Iris pigment epithelial cell (primary cell): ENCODE measurements at places on chromosomes 3 and 15.

DNA sequence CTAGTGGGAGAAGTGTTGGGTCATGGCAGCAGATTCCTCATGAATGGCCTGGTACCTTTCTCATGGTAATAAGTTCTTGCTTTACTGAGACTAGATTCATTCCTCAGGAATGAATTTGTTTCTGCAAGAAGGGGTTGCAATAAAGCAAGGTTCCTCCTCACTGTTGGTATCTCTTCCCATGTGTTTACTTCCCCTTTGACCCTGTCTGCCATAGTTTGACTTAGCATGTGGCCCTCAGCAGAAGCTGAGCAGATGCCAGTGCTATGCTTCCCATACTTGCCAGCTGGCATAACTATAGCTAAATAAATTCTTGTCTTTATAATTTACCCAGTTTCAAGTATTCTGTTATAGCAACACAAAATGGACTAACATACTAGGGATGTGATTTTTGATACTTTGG lies 163.6 kb upstream of the COL8A1 start:
- peak; percentile 32 for DNase-seq

- peak; percentile 18 for DNase-seq
These were observed 2.0 kb downstream of the MST1R start for GRCh38 chr3:49901366-49902339.

DNA sequence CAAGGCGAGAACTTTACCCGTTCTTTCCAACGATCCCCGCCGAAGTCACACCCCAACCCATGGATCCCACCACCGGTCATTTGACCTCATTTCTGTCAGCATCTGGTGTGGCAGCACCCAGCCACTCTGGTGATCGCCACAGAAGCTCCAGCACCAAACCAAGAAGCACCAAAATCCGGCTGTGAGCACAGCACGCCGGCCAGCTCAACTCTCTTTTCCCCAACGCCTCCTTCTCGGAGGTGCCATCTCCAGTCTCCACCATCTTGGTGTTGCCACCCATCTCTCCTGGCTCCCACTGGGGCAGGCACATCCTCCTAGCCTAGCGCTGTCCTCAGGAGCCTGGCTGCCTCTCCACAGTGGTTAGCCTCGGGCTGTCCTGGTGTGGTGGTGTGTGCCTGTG lies 6.5 kb downstream of the MUC4 start:
- no peak for DNase-seq

GRCh38 chr3:67685499-67685898 lies 31.1 kb upstream of the SUCLG2 start:
- peak; percentile 5 for DNase-seq

GRCh38 chr3:71052716-71053115 lies 530.8 kb downstream of the FOXP1 start:
- DNase-seq = no peak

- no peak for DNase-seq
These were observed 15.3 kb downstream of the ZXDC start for GRCh38 chr3:126460381-126460780.

DNA sequence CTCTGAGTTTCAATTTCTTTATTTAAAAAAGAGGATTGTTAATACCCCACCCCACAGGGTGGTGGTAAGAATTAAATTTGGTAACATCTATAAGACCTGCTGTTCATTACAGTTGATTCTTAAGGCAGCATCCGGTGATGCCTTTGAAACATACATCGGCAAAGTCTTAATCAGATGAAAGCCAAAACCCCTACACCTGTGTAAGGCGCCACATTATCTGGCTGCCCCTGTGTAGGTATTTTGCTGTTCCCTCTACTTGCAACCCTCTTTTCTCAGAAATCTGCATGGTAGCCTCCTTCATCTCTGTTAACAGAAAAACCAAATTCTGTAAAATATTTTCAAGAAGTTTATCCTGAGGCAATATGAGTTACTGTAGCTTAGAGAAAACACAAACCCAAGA lies 90.0 kb downstream of the ST6GAL1 start:
- DNase-seq = no peak

- DNase-seq = no peak
These were observed 452.1 kb downstream of the RAP2B start for GRCh38 chr3:153614140-153614539.

GRCh38 chr3:66378256-66378655 lies 122.6 kb downstream of the LRIG1 start:
- peak; percentile 40 for DNase-seq

DNA sequence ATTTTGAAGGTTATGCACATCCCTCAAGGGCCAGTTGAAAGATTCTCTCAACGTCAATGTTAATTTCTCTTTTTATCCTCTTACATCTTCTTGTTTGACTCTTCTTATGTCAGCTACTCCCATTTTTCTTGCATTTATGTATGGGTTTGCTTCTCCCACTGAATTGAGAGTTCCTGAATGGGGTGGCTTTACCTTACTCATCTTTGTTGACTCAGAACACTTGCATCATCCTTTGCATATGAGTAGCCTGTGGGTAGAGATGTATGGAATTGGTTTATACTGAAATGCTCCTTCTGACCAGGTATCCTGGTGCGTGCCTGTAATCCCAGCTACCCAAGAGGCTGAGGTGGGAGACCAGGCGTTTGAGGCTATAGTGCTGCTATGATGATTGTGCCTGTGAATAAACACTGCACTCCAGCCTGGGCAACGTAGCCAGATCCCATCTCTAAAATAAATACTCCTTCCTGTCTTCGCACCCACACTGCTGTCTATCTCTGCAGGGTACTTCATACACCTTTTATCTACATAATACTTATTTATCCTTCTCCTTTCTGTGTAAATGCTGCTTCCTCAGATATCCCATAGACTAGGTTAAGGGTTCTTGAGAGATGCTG lies 123.6 kb upstream of the DPH6 start:
- no peak for DNase-seq

DNA sequence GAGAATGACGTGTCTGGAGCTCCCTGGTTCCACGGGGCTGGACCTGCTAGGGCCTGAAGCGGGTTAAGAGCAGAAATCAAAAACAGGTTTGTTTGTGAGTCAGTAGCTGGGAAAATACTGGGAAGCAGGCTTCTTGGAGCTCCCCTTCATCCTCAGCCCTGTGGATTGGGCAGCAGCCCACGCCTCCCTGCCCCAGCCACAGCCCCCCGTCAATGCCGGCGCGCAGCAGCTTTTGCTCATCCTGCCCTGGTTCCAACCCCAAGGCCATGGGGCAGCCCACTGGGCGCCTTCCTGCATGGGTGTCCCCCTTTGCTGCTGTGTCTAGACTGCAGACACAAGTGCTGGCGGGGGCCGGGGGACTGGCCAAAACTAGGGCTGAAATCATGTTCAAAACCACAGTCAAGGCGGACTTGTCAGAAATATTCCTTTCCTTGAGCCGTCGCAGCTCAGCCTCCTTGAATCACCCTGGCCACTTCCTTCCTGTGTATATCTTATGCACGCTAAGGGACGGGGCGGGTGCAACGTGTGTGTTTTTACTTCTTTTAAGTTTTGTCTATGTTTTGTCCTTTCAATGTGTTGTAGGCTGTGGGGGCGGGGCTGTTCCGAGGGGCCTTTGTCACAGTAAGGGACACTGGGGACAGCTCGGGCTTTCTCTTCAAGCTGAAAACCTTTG lies 108.1 kb downstream of the KLF13 start:
- DNase-seq = peak; percentile 94

- peak; percentile 62 for DNase-seq
These were observed 45.7 kb downstream of the TMEM44 start for GRCh38 chr3:194587438-194587931.

DNA sequence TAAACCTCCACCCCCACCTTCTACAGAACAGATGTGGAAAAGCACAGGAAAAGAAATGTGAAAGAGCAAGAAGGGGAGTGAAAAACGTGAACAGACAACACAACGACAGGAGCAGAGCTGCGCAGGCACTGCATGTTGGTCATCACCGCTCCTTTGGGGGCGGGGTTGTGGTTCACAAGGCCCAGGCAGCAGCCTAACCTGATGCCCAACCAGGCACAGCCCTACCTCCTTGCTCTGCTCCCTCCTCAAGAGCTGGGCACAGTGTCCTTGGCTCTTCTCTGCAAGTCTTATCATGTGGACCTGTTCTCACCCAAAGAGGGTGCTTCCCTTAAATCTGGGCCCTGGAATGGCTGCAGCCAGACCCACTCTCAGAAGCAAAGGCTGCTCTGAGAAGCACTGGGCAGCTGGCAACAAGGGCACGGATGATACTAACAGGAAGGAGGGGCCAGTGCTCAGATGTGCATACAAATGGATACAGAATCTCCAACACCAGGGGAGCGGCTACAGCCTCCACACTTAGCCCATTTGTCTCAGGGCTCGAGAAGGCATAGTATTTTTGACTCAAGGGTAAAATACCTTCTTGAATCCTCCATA lies 64.6 kb downstream of the DHX30 start:
- DNase-seq = no peak

DNA sequence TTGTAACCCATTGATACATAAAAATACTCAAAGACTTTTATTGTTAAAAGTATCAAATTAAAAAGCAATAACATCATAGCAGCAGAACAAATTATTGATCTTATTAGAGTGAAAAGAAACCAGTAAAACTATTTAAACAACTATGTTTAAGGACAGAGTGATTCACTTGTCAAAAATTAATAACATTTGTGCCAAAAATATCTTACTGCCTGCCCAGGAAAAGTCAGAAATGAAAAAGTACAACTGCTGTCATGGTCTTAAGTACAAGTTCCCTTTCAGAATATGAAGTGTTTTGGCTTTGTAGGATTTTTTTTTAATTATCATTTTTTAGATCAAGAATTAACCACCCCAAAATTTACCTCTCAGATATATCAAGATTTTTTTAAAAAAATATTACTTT lies 3.4 kb downstream of the IFT57 start:
- peak; percentile 59 for DNase-seq

DNA sequence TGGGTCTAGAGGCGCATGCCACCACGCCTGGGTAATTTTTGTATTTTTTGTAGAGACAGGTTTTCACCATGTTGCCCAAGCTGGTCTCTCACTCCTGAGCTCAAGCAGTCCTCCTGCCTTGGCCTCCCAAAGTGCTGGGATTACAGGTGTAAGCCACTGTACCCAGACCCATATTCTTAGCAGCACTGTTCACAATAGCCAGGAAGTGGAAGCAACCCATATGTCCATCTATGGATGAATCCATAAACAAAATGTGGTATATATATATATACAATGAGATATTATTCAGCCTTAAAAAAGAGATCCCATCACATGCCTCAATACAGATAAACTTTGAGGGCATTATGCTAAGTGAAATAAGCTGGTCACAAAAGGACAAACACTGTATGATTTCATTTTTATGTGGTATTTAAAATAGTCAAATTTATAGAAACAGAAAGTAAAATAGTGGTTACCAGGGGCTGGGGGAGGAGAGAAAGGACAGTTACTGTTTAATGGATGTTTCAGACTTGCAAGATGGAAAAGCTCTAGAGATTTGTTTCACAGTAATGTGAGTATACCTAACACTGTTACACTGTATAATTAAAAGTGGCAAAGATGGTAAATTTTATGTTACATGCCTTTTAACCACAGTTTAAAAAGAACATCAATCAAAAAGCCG lies 35.7 kb upstream of the GRAMD1C start:
- no peak for DNase-seq

- DNase-seq = no peak
These were observed 29.3 kb upstream of the C15orf39 start for GRCh38 chr15:75172284-75172820.

DNA sequence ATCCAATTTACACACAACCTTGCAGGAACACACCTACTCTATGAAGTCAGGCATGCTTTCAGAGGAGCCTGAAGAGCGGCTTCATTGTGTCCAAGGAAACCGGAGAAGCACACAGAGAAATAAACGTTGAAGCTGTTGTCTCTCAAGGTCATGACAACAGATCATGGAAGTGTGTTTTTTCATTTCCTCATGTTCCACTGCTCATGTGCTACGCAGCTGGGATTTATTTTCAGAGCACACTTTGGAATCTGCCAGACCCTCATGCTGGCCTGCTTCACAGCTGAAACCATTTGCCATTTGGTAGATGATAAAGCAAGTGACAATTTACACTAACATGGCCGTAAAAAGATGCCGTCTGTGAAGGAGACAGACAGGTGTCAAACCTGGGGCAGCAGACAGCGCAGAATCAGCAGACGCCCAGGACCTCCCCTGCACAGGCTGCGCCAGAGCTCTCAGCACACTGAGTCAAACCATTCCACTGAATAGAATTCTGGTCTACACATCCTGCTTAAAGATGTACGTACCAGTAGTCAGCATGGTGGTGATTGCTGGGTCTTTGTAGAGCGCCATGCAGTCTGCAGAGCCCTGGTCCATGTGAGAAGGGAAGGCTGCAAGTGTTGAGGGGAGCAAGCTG lies 99.3 kb downstream of the ARNT2 start:
- peak; percentile 46 for DNase-seq

- peak; percentile 18 for DNase-seq
These were observed 58.2 kb downstream of the FGD5 start for GRCh38 chr3:14876921-14877333.

GRCh38 chr3:180881065-180881801 lies 31.2 kb upstream of the FXR1 start:
- DNase-seq = no peak

GRCh38 chr3:140595295-140595694 lies 82.6 kb upstream of the TRIM42 start:
- DNase-seq = peak; percentile 59

GRCh38 chr3:53134631-53135232 lies 4.5 kb upstream of the RFT1 start:
- peak; percentile 66 for DNase-seq

- DNase-seq = no peak
These were observed 723.5 kb upstream of the SGO1 start for GRCh38 chr3:20909511-20909910.

GRCh38 chr3:113496924-113497323 lies 18.0 kb downstream of the SPICE1 start:
- peak; percentile 57 for DNase-seq
